Activated CD4-positive, alpha-beta T cell treated with anti-CD3 and anti-CD28 coated beads for 1 hour (primary cell): ENCODE measurements at places on chromosomes 16 and 17.

DNA sequence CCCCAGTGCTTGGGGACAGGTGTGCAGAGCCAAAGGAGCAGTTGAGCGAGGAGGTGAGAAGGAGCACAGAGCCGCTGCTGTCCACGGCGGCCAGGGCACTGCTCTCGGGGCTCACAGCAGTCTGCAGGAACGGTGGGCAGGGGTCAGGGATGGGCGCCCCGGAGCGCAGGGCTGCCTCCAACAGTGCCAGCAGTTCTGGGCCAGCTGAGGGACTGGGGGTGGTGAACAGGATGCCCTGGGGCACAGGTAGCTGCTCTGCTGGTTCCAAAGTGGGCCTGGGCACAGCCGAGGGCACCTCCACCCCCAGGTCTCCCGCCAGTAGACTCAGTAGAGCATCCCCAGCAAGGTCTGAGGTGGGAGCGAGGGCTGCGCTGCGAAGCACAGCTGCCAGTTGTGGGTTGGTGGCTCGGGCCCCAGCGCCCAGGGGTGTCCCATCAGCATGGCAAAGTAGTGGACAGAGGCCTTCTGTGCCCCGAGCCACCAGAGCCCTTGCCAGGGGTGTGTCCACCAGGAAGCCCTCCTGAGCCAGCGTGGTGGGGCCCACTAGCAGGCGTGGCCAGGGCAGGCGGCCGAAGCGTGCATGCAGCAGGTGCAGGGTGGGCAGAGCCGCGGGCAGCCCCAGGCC lies 1.9 kb downstream of the GGT6 start:
- DNase-seq, result no peak

GRCh38 chr17:15945527-15946191 lies 729 bp downstream of the ADORA2B start:
- DNase-seq, result peak; percentile 25

DNA sequence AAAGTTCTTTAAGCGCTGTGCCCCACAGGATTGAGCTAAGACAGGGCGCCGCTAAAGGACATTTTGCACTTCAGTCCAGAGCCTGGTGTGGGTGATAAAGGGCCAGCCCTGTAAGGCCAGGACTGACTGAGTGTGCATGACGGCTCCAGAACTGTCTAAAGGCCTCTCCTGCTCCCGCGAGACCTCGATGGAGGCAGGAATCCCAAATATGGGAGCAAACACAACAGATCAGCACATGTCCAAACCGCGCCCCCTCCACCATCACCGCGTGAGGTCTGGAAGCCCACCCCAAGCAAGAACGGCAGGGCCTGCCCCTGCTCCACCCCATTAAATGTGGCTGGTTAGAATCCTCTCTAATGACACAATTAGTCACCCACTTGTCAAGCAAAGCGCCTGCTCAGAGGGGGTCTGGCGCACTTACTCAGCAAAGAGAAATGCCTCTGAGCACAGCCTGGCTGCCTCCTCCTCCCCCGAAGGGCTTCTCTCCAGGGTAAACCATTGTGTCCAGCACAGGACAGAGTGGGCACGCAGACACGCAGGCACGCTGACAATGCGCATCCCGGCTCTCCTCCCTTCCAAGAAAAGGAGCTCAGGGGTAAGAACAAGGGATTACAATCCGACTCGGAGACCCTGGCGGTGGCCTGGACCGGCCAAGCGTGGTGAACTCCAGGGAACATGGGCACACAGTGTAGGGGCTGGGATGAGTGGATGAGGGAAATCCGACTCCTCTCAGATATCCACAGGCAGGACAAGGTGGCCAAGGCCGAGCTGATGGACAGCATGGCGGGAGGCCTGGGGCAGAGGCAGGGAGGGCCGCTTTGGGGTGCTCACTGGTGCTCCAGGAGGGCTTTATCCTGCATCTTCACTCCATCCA lies 1.5 kb downstream of the MXRA7 start:
- no peak for DNase-seq

DNA sequence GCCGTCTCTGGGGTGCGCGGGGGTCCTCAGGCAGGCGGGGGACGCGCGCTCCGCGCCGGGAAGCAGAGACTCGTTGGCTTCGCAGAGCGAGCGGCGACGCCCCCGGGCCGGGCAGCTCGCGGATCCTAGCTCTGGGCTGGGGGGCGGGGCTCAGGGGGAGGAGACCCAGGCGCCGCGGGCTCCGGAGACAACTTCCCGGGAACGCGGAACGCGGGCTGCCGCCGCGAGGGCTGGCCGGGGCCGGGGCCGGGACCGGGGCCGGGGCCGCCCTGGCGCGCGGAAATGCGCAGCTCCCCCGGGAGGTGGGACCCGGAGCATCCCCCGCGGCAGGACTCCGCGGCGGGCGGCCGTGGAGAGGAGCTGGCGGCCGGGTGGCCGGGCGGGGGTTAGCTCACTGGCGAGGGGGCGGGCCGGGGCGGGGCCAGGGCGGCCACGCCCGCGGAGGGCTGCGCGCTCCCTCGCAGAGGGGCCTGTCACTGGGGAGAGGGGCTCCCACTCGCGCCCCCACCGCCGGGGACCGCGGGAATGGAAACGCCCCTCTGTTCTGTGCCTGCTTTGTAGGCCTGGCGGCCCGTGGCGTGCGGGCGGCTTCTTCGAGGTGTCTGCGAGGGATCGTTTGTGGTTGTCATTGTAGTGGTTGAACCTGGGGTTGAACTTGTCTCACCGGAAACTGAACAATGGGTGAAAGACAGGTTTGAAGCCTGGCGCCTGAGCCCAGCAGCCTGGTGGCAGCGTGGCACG lies at the start of gene GAS7:
Gene GAS7 (minus strand): TSS at position 98 of the 741 bp plus-strand sequence.
- DNase-seq, result no peak

DNA sequence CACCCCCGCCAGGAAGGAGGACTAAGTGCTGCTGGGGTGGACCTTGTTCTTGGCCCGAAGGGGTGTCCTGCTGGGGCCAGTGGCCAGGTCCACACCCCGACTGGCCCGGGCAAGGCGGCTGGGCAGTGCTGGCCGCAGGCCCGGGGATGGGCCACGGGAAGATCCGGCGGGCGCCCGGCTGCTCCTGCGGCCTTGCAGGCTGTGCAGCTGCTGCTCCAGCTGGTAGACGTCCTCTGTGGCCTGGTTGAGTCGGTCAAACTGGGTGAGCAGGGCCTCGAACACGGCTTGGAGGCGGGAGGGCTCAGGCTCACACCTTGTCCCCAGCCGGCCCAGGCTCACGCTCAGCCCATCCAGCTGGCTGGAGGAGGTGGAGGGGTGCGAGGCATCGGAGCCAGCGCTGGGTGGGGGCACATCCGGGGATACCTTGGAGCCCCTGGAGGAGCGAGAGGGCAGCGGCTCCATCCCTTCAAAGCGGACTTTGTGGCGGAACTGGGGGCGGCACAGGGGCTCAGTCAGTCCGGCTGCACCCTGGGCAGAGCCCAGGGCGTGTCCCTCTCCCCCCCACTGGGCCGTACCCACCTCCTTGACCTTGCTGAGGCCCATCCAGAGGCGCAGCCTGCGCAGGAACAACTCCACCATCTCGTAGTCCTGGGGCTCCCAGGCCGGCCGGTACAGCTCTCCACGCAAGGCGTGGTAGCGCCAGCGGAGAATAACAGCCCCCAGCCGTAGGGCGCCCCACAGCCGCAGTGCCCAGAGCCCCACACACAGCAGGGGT lies 42.1 kb downstream of the TSC2 start:
- DNase-seq, result no peak

DNA sequence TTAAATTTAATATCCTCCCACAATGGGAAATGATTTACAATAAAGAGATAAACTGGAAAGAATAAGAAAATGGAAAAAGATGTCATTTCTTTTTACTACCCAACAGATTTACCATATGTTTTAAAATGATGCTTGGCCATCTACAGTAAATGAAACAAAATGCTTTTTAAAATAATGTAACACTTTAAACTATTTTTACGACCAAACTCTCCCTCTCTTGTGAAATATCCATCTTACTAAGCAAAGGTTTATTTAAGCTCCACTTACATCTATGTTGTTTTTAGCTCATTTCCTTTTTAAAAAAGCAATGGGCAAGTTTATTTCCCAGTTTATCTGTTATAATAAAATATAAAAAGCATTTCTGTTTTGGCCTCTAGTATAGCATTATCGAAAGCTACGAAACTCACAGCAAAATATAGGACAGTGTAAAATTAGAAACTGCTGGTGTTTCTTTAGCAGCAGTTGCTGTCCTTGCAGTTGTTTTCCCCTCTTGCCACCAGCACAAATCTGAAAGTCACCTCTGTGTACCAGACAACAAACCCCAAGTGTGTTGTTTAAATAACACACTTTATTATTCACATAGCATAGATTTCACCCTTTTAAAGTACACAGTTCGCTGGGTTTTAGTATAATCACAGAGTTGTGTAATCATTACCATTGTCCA lies 195.1 kb downstream of the CDRT15L2 start:
- no peak for DNase-seq

DNA sequence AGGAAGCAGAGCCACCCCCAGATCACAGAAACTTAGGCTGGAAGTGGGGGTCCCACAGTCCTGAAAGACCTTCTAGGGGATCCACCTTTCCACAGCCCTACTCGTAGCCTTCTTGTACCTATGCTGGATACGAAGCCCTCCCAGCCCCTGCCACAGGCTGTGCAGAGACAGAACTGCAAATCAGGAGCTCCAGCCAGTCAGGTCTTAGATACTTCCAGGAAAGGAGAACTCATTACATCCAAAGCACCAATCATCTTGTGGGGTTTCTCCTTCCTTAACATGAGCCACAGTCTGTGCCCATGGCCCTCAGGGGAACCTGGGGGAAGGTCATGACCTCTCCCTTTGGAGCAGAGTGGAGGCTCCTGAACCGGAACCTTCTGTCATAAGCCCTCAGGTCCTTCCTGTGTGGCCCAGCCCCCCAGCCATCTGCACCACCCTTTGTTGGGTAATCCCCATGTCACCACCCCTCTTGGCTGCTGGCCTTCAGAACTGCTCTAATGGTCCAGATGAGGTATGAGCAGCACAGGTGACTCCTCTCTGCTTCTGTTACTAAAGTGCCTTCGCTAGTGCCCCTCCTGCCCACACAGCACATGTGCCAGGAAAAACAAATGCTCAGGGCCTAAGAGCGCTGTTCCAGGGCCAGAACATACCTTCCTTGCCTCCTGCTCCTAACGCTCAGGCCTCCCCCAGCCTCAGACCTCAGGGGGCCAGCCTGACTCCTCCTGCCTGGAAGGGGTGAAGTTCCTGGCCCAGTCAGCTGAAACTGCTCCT lies 14.6 kb downstream of the SRCIN1 start:
- no peak for DNase-seq
